ENCODE measurements at places on chromosomes 16 and 17.

- DNase-seq = no peak
- peaks cover 54% of the 10 kb centered on the region for H3K36me3 ChIP-seq
- peak overlapping the region; percentile 47 for H3K27ac ChIP-seq
- no peaks in the 10 kb centered on the region for H3K27me3 ChIP-seq
Observed at GRCh38 chr16:28183484-28183883, 28.3 kb downstream of the XPO6 start.

- H3K36me3 ChIP-seq = no peaks in the 10 kb centered on the region
- H3K4me1 ChIP-seq = peaks cover 4% of the 10 kb centered on the region
- H3K4me3 ChIP-seq = no peak overlapping the region
- no peak for DNase-seq
Observed at GRCh38 chr17:65885541-65886312, 306.2 kb downstream of the CEP112 start.

GRCh38 chr16:81873843-81874752, 95.0 kb downstream of the PLCG2 start:
- no peaks in the 10 kb centered on the region for H3K36me3 ChIP-seq
- H3K4me3 ChIP-seq = no peak overlapping the region
- H3K4me1 ChIP-seq = peaks cover 17% of the 10 kb centered on the region
- H3K27me3 ChIP-seq = peaks cover 16% of the 10 kb centered on the region

DNA sequence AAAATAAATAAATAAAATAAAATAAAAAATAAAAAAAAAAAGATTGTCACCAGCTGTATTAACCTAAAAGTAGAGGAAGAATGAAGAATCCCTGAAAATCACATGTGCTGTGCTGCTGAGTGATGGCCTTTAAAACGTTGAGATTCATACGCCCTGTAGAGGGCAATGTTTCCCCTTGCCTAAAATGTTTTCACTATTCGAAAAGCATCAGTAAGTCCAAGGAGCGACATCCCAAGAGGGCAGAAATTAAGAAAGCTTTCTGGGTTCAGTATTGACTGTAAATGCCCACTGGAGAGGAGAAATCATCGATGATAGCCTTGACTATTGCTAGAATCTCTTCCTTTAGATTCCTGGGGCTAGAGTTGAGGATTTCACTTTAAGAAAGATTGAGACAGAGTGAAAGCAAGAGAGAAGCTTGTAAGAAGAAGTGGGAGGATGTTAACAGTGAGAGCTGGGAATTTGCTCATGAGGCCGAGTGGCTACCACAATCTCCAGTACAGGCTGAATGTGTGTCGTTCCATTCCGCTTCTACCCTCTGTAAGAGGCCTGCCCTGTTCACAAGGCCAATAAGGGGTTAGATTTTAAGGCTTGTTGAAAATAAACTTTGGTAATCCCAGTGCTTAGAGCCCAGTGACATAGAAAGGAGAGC, 170.8 kb upstream of the FAM20A start:
- H3K4me1 ChIP-seq = peaks cover 15% of the 10 kb centered on the region
- no peak overlapping the region for H3K4me3 ChIP-seq
- no peak for DNase-seq
- peaks cover 7% of the 10 kb centered on the region for H3K27me3 ChIP-seq
- H3K27ac ChIP-seq = no peak overlapping the region

GRCh38 chr17:32626379-32626791, 139.6 kb downstream of the CDK5R1 start:
- DNase-seq = no peak
- H3K4me1 ChIP-seq = peaks cover 25% of the 10 kb centered on the region
- no peaks in the 10 kb centered on the region for H3K36me3 ChIP-seq
- H3K4me3 ChIP-seq = no peak overlapping the region
- H3K27me3 ChIP-seq = no peaks in the 10 kb centered on the region

DNA sequence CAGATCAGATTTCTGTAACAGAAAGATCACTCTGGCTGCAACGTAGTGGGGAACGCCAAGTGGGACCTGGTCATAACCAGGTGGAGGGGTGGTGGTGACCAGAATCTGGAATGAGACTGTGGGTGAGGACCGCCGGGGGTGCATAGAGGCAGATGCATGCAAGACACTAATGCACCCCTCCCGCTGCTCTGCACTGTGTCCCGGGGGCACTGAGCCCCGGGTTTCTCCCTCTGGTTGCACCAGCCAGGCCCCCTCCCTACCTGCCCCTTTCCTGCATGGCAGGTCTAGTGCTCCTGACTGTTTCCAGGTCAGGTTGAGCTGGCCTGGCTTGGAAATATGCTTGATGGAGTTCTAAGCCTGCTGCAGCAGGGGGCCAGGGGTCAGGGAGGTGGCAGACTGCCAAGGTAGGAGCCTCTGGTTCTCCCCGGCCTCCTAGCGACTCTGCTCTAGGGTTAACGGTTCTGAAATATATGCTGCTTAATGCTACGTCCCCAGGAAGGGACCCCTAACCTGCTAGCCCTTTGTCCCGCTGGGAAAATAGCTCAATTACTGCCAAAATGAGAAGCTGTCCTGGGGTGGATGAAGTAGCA, 94.3 kb downstream of the SDK2 start:
- H3K36me3 ChIP-seq = no peaks in the 10 kb centered on the region
- H3K4me3 ChIP-seq = peak overlapping the region; percentile 15
- H3K27ac ChIP-seq = peak overlapping the region; percentile 28
- H3K4me1 ChIP-seq = peaks cover 80% of the 10 kb centered on the region
- DNase-seq = no peak

- H3K27me3 ChIP-seq = no peaks in the 10 kb centered on the region
- H3K36me3 ChIP-seq = peaks cover 22% of the 10 kb centered on the region
- no peak overlapping the region for H3K4me3 ChIP-seq
- no peak for DNase-seq
Observed at GRCh38 chr17:4134721-4135120, 8.1 kb downstream of the ZZEF1 start.

GRCh38 chr17:33055746-33056145, 64.1 kb downstream of the SPACA3 start:
- H3K27me3 ChIP-seq = no peaks in the 10 kb centered on the region
- H3K36me3 ChIP-seq = no peaks in the 10 kb centered on the region
- no peak overlapping the region for H3K27ac ChIP-seq
- peaks cover 9% of the 10 kb centered on the region for H3K4me1 ChIP-seq
- H3K4me3 ChIP-seq = no peak overlapping the region

GRCh38 chr17:1299552-1300370, 20.3 kb downstream of the TRARG1 start:
- peaks cover 37% of the 10 kb centered on the region for H3K27me3 ChIP-seq
- H3K4me1 ChIP-seq = peaks cover 45% of the 10 kb centered on the region
- no peak for DNase-seq
- no peaks in the 10 kb centered on the region for H3K36me3 ChIP-seq
- no peak overlapping the region for H3K27ac ChIP-seq

DNA sequence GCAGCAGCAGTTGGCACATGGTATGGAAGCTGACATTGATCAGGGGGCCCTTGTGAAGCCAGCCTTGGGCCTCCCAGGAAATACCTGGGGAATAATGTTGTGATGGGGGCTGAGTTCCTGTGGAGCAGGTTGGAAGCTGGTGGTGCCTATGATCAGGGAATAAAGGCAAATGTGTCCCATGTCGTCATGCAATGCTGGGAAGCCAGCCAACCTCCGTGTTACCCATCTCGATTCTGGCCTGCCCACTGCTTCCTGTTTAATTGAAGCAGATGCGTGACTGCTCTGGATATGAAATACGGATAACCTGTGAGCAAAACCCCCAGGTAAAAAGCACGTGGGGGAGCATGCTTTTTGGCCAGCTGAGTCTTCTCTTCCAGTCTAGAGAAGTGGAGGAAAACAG, 580.4 kb upstream of the HSBP1 start:
- H3K4me1 ChIP-seq = peaks cover 27% of the 10 kb centered on the region
- H3K27me3 ChIP-seq = peaks cover 20% of the 10 kb centered on the region
- no peaks in the 10 kb centered on the region for H3K36me3 ChIP-seq
- DNase-seq = no peak
- H3K4me3 ChIP-seq = no peak overlapping the region

- peaks cover 3% of the 10 kb centered on the region for H3K27me3 ChIP-seq
- H3K4me1 ChIP-seq = peaks cover 5% of the 10 kb centered on the region
- H3K4me3 ChIP-seq = no peak overlapping the region
- H3K36me3 ChIP-seq = peaks cover 38% of the 10 kb centered on the region
- H3K27ac ChIP-seq = no peak overlapping the region
- DNase-seq = no peak
Observed at GRCh38 chr17:82186221-82186620, 26.4 kb downstream of the CCDC57 start.

DNA sequence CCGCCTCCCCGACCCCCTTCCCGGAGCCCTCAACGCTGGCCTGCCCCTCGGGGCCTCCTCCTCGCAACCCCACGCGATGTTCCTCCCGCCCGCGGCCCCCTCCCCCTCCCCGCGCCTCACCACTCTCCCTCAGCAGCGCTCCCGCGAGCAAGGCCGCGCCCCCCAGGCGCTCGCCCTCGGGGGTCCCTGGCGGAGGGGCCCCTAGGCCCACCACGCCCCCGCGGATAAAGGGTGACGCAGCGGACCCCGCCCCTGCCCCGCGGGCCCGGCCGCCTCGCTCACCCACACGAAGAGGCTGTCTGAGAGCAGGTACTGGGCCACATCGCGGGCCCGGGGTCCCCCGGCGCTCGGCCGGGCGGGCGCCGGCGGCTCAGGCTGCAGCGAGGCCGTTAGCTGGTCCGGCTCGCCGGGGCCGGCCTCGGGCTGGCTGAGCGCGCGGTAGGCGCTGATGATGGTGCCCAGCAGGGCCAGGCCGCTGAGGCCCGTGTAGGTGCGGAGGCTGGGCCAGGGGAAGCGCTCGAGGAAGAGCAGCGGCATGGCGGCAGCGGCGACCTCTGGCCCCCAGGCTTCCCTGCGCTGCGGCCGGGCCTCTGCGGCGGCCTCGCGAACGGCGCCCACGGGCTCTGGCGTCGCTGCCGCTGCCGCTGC, 430 bp downstream of the AMFR start:
- peaks cover 11% of the 10 kb centered on the region for H3K36me3 ChIP-seq
- peak overlapping the region; percentile 97 for H3K4me3 ChIP-seq
- H3K4me1 ChIP-seq = peaks cover 45% of the 10 kb centered on the region
- DNase-seq = peak; percentile 67
- H3K27ac ChIP-seq = no peak overlapping the region

DNA sequence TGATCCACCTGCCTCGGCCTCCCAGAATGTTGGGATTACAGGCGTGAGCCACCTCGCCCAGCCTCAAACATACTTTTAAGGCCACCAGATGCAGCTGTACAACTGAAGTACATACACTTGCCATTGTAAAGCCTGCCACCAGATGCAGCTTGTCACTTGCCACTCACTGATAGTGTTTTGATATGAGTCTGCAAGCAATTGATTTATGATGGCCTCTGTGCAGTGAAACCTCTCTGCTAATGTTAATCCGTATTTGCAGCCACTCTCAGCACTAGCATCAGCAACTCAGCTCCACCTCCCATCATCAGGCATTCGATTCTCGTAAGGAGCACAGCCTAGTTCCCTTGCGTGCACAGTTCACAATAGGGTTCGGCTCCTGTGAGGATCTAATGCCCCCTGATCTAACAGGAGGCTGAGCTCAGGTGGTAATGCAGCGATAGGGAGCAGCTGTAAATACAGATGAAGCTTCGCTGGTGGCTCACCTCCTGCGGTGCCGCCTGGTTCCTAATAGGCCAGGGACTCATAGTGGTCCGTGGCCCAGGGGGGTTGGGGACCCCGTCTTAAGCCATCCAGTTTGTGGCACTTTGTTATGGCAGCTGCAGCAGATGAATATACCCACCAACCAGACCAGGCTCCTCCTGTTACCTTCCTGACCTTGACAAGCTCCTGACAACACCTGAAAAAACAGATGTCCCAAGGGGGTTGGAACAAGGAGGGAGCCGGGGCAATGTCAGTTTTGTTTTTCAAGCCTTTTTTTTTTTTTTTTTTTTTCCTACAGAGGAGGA, 1.3 kb upstream of the HERPUD1 start:
- H3K4me1 ChIP-seq = peaks cover 45% of the 10 kb centered on the region
- H3K27me3 ChIP-seq = peaks cover 29% of the 10 kb centered on the region
- H3K4me3 ChIP-seq = peak overlapping the region; percentile 78
- DNase-seq = no peak
- peak overlapping the region; percentile 99 for H3K27ac ChIP-seq

DNA sequence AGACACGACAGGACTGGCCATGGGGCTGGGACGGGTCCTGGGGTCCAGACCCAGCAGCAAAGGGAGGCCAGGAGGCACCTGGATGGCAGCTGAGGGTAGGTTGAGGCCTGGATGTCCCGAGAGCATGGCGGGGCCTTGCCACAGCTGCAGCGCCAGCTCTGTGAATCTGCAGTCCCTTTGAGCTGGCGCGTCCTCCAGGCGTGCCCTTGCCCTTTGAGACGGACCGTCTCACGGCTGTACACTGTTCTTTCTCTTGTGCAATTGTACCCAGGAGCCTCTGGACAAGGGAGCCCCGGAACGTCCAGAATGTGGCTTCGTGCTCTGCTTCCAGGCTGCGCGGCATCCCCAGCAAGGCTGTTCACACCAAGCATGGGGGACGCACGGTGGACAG, 69.5 kb upstream of the CIBAR2 start:
- peaks cover 54% of the 10 kb centered on the region for H3K4me1 ChIP-seq
- no peak for DNase-seq
- no peak overlapping the region for H3K4me3 ChIP-seq
- H3K36me3 ChIP-seq = peaks cover 37% of the 10 kb centered on the region

DNA sequence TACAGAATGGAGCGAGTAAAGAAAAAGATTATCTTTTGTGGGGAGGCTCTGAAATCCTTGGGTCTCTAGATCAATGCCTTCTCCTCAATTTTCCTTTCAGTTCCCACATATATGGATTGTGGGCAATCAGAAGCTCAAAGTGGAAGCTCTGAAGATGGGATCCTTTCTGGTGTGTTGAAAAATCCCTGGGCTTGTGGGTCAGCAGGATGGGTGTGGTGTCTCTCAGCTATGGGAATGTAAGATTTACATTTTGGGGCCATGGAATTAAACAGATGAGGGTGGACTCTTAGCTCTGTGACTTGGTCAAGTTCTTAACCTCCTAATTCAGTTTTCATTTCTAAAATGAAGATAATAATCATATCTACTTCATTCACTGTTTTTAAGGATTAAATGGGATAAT, 231.9 kb upstream of the CA10 start:
- no peak for DNase-seq
- no peaks in the 10 kb centered on the region for H3K27me3 ChIP-seq
- no peak overlapping the region for H3K4me3 ChIP-seq
- no peaks in the 10 kb centered on the region for H3K36me3 ChIP-seq
- no peak overlapping the region for H3K27ac ChIP-seq

DNA sequence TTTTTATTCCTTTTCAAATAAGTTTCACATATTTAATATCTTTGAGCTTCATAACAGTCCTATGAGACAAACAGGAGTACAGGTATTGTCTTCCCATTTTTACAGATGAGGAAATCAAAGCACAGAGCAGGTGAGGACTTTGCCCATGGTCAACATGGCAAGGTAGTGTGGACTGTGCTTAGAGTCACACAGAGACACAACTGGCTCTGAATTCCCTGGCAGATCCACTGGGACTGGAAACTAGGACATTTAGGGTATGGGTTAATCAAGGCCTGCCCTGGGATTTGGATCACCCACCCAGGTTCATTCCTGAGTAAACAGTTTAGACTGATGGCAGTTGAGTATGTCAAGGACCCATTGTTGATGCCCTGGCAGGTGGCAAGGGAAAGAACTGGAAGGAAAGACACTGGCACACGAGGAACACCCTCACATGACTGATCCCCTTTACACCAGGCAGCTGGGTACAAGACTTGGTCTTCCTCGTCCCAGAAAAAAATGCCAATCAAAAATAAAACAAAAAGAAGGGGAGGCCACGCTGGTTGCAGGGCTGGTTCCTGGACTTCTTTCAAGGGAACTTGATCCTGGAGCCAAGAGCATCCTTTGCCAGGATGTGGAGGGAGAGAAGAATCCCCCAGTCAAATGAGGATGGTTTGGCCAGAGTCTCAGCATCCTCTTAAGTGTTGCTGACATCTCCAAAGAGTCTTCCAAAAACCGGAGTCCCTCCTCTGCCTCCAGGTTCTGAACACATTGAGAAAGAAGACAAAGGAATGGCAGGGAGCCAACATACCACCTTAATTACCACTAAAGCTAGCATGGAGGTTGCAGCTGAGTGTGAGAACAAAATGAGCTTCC, 34.9 kb downstream of the CHD9 start:
- H3K4me3 ChIP-seq = peak overlapping the region; percentile 25
- no peak for DNase-seq
- H3K4me1 ChIP-seq = peaks cover 80% of the 10 kb centered on the region
- H3K27ac ChIP-seq = no peak overlapping the region
- H3K27me3 ChIP-seq = no peaks in the 10 kb centered on the region
